ENCODE measurements at places on chromosomes 3 and 15.

- H3K4me3 ChIP-seq: no peak overlapping the region
- H3K4me1 ChIP-seq: peaks cover 71% of the 10 kb centered on the region
- DNase-seq: peak; percentile 20
- no peak overlapping the region for H3K27ac ChIP-seq
Measured at GRCh38 chr15:89332446-89332845, 2.2 kb downstream of the POLG start.

DNA sequence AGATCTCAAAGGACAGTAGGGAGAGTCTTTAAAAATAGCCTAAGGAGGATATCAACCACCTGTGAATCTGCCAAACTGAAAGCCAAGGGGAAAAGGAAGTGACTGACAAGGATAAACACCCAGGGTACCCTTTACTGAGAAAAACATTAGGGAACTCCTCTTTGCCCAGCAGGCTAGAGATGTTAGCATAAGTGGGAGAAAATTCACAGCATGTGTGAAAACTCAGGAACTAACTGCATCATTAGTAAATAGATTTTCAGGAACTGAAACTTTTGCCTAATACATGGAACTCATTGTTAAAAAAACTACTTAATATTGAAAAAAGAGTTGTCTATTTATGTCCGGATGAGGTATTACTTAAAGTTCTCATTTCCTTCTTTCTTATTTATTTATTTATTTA, 375.5 kb downstream of the NTRK3 start:
- H3K27me3 ChIP-seq: peaks cover 5% of the 10 kb centered on the region
- no peak overlapping the region for H3K4me3 ChIP-seq

GRCh38 chr3:77321646-77322045, 281.7 kb downstream of the ROBO2 start:
- no peak overlapping the region for H3K4me3 ChIP-seq
- no peaks in the 10 kb centered on the region for H3K36me3 ChIP-seq
- no peaks in the 10 kb centered on the region for H3K4me1 ChIP-seq
- no peak overlapping the region for H3K27ac ChIP-seq
- DNase-seq: no peak

GRCh38 chr15:78951841-78952238, 7.0 kb upstream of the CTSH start:
- DNase-seq: no peak
- H3K27me3 ChIP-seq: no peaks in the 10 kb centered on the region
- no peaks in the 10 kb centered on the region for H3K4me1 ChIP-seq
- no peaks in the 10 kb centered on the region for H3K36me3 ChIP-seq

GRCh38 chr15:96089405-96090058, 241.0 kb upstream of the NR2F2 start:
- DNase-seq: no peak
- no peaks in the 10 kb centered on the region for H3K36me3 ChIP-seq
- H3K27ac ChIP-seq: no peak overlapping the region
- H3K4me1 ChIP-seq: no peaks in the 10 kb centered on the region
- H3K4me3 ChIP-seq: no peak overlapping the region
- H3K27me3 ChIP-seq: no peaks in the 10 kb centered on the region

- no peaks in the 10 kb centered on the region for H3K27me3 ChIP-seq
- H3K4me3 ChIP-seq: no peak overlapping the region
- no peak for DNase-seq
- no peaks in the 10 kb centered on the region for H3K4me1 ChIP-seq
Measured at GRCh38 chr3:102544741-102545140, 109.9 kb downstream of the ZPLD1 start.

- no peak overlapping the region for H3K27ac ChIP-seq
- H3K4me1 ChIP-seq: no peaks in the 10 kb centered on the region
- no peak overlapping the region for H3K4me3 ChIP-seq
- no peaks in the 10 kb centered on the region for H3K36me3 ChIP-seq
- H3K27me3 ChIP-seq: no peaks in the 10 kb centered on the region
Measured at GRCh38 chr3:2727610-2728318, 382.4 kb downstream of the IL5RA start.

DNA sequence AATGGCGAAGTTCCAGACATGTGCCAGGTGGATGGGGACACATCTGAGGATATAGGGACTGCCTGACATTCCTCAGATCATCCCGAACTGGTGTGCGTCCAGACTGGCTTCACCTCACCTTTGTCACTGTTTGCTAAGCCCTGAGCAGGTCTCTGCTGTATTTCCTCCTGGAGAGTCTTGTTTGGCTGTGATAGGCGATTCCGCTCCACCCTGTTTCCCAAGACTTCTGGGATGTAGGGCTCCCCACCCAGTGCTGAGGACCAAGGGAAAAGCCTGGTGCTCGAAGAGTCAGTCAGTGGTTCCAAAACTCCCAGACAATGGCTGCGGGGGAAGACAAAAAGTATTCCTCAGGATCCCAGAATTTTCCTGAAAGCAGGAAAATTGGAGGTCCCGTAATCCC, 11.1 kb upstream of the FURIN start:
- no peak for DNase-seq
- peak overlapping the region; percentile 84 for H3K27ac ChIP-seq
- H3K36me3 ChIP-seq: no peaks in the 10 kb centered on the region
- H3K4me3 ChIP-seq: no peak overlapping the region
- H3K27me3 ChIP-seq: no peaks in the 10 kb centered on the region

- H3K4me1 ChIP-seq: no peaks in the 10 kb centered on the region
- H3K27me3 ChIP-seq: no peaks in the 10 kb centered on the region
- no peak overlapping the region for H3K27ac ChIP-seq
- no peak overlapping the region for H3K4me3 ChIP-seq
- H3K36me3 ChIP-seq: peaks cover 22% of the 10 kb centered on the region
Measured at GRCh38 chr3:149739396-149739795, 12.9 kb downstream of the COMMD2 start.

DNA sequence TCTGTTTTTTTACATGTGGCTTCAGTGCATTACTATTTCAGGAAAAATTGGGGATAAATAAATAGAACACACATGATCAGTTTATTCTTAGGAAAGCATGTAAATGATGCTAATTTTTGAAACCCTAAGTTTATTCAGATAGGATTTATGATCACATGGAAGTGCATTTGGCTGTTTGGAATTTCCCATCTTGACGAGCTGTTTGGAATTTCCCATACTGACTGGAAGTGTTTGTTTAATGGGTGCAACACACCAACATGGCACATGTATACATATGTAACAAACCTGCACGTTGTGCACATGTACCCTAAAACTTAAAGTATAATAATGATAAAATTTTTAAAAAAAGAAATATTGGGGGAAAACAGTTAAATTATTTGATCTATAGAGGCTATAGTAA, 79.5 kb downstream of the COL6A6 start:
- H3K4me3 ChIP-seq: no peak overlapping the region
- H3K27ac ChIP-seq: no peak overlapping the region

GRCh38 chr3:176075491-176075890, 1121.8 kb downstream of the TBL1XR1 start:
- no peaks in the 10 kb centered on the region for H3K36me3 ChIP-seq
- DNase-seq: no peak
- no peaks in the 10 kb centered on the region for H3K27me3 ChIP-seq

DNA sequence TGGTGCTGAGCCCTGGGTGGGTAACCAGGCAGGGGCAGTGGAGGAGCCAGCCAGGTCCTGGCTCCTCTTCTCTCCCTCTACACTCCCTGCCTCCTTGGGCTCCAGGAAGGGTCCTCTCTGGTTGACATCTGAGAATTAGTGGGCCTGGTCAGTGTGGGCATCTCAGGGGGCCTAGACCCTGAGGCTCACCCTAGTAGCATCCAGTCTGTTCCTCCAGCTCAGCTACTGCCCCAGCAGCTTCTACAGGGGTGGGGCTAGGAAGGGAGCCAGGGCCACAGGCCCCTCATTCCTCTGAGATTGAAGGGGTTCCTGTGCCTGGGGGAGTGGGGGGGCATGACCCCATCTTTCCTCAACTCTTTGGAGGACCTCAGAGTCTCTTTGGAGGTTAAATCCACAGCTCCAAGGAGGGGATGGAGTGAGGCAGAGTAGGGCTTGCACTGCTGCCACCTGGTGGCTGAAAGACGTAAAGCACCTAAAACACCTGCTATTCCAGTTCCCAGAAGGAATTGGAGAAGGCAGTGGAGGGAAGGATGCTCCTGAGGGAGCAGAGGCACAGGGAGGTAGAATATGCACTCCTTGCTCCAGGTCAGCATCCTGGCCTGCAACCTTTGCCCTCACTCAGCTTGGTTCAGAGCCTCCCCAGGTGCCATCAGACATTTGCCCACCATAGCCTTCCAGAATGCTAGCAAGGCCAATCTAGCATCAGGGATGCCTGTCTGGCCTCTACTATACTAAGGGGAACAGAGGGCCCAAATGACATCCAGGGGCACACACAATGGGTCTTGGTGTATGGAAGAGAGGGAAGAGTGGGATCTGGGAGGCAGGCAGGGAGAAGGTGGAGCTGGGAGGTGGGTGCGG, 25.1 kb downstream of the C3orf18 start:
- no peaks in the 10 kb centered on the region for H3K36me3 ChIP-seq
- DNase-seq: no peak
- H3K27me3 ChIP-seq: peaks cover 44% of the 10 kb centered on the region
- H3K4me3 ChIP-seq: no peak overlapping the region
- H3K4me1 ChIP-seq: no peaks in the 10 kb centered on the region

GRCh38 chr3:188839187-188839695, 332.5 kb upstream of the TPRG1 start:
- no peaks in the 10 kb centered on the region for H3K36me3 ChIP-seq
- H3K27me3 ChIP-seq: no peaks in the 10 kb centered on the region
- no peak overlapping the region for H3K4me3 ChIP-seq
- peaks cover 5% of the 10 kb centered on the region for H3K4me1 ChIP-seq

- no peak overlapping the region for H3K27ac ChIP-seq
- no peak for DNase-seq
- no peaks in the 10 kb centered on the region for H3K4me1 ChIP-seq
- H3K4me3 ChIP-seq: no peak overlapping the region
- H3K27me3 ChIP-seq: peaks cover 3% of the 10 kb centered on the region
- H3K36me3 ChIP-seq: no peaks in the 10 kb centered on the region
Measured at GRCh38 chr3:113165841-113166240, 45.5 kb upstream of the BOC start.

DNA sequence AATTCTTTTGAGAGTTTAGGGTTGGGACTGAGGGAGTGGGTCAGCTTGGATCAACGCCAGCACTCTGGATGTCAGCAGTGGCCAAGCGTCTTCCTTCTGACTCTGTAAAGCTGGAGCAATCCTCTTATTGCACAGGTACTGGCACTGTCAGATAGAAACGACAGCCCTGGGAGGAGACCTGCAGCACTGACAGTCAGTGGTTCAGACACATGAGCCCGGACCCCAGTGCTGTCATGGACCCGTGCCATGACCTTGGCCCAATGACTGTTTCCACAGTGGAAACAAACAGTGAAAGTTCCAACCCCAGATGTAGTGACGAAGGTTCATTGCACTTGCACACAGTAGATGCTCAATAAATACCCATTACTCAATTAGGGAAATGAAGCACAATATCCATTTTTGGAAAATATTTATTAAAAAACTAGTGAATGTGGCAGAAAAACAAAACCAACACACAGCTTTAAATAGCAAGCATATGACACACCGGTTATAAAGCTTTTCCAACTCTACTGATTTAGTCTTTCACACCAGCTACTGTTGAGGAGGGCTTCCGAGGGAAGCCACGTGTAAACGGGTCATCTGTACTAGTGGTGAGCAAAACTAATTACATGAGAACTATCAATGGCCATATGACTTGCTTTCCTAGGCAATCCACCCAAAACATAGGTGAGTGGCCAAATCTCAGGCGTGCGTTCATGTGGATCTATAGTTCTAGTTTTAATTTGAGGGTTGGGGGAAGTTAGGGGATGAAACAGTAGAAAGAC, 22.1 kb downstream of the SIAH2 start:
- no peak overlapping the region for H3K27ac ChIP-seq
- DNase-seq: no peak
- H3K27me3 ChIP-seq: no peaks in the 10 kb centered on the region
- H3K36me3 ChIP-seq: no peaks in the 10 kb centered on the region

- H3K4me3 ChIP-seq: no peak overlapping the region
- peaks cover 21% of the 10 kb centered on the region for H3K27me3 ChIP-seq
- H3K4me1 ChIP-seq: no peaks in the 10 kb centered on the region
Measured at GRCh38 chr15:100769975-100770340, 109.7 kb upstream of the ALDH1A3 start.

DNA sequence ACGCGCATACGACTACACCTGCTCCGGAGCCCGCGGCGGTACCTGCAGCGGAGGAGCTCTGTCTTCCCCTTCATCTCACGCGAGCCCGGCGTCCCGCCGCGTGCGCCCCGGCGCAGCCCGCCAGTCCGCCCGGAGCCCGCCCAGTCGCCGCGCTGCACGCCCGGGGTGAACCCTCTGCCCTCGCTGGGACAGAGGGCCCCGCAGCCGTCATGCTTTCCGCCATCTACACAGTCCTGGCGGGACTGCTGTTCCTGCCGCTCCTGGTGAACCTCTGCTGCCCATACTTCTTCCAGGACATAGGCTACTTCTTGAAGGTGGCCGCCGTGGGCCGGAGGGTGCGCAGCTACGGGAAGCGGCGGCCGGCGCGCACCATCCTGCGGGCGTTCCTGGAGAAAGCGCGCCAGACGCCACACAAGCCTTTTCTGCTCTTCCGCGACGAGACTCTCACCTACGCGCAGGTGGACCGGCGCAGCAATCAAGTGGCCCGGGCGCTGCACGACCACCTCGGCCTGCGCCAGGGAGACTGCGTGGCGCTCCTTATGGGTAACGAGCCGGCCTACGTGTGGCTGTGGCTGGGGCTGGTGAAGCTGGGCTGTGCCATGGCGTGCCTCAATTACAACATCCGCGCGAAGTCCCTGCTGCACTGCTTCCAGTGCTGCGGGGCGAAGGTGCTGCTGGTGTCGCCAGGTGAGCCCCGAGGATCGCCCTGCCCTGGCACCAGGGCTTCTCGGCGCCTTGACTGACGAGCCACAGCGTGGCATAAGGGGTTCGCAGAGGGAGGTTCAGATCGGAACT, 420 bp downstream of the SLC27A2 start:
- DNase-seq: peak; percentile 34
- H3K4me3 ChIP-seq: peak overlapping the region; percentile 79
- no peaks in the 10 kb centered on the region for H3K36me3 ChIP-seq
- H3K27me3 ChIP-seq: no peaks in the 10 kb centered on the region

DNA sequence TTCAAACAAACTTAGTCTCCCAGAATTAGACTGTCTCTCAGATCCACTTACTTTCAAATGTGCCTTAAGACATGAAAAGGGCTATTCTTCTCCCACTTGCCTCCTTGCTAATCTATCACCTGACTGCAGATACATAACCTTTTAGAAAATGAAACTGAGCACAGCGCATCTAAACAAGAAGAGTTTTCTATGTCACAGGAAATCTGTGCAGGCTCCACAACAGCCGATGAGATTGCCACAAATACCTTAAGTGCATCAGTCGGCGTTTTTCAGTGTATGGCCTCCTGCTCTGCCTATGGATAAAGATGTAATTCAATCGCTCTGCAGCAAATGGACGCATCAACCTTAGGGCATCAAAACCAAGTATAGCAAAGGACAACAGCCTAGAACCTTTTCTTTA, 544.2 kb downstream of the FOXP1 start:
- no peak overlapping the region for H3K4me3 ChIP-seq
- peak; percentile 27 for DNase-seq
- H3K27me3 ChIP-seq: no peaks in the 10 kb centered on the region
- H3K36me3 ChIP-seq: peaks cover 6% of the 10 kb centered on the region
- peak overlapping the region; percentile 11 for H3K27ac ChIP-seq
- peaks cover 25% of the 10 kb centered on the region for H3K4me1 ChIP-seq

Data from T-cell (primary cell).